ENCODE measurements at places on chromosomes 5 and 9.

DNA sequence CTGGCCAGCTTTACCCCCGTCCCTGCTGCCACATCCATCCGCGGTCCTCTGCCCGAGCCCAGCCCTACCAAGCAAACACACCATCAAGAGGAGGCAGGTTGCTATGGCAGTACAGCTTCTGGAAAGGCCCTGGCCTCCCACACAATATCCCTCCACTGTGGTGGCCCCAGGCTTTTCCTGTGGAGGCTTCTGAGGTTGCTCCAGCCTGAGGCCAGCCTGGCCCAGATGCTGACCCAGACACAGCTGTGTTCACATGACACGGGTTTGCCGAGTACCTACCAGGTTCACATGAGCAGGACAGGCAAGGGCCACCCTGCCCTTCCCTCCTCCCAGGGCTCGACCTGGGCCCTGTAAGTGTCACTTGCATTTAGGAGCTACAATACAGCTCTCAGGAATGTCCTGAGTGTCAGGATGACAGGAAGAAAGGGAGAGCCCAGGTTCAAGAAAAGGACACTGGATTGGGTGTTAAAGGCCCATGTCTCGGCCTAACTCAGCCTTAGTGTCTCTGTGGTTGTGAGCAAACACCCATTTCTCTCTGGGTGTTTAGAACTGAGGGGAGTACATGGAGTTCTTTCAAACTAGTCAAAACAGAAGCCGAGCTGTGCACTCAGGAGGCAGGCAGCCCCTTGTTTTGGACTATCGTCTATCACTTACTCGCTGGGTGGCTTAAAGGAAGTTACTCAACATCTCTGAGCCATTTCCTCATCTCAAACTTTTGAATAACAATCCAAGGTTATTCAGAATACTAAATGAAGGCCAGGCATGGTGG lies 40.2 kb downstream of the NAIF1 start:
- no peak for DNase-seq

DNA sequence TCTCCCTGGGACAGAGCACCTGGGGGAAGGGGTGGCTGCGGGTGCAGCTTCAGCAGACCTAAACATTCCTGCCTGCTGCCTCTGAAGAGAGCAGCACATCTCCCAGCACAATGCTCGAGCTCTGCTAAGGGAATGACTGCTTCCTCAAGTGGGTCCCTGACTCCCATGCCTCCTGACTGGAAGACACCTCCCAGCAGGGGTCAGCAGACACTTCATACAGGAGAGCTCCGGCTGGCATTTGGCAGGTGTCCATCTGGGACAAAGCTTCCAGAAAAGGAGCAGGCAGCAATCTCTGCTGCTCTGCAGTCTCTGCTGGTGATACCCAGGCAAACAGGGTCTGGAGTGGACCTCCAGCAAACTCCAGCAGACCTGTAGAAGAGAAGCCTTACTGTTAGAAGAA lies 77.2 kb downstream of the SLCO6A1 start:
- DNase-seq: peak; percentile 10

DNA sequence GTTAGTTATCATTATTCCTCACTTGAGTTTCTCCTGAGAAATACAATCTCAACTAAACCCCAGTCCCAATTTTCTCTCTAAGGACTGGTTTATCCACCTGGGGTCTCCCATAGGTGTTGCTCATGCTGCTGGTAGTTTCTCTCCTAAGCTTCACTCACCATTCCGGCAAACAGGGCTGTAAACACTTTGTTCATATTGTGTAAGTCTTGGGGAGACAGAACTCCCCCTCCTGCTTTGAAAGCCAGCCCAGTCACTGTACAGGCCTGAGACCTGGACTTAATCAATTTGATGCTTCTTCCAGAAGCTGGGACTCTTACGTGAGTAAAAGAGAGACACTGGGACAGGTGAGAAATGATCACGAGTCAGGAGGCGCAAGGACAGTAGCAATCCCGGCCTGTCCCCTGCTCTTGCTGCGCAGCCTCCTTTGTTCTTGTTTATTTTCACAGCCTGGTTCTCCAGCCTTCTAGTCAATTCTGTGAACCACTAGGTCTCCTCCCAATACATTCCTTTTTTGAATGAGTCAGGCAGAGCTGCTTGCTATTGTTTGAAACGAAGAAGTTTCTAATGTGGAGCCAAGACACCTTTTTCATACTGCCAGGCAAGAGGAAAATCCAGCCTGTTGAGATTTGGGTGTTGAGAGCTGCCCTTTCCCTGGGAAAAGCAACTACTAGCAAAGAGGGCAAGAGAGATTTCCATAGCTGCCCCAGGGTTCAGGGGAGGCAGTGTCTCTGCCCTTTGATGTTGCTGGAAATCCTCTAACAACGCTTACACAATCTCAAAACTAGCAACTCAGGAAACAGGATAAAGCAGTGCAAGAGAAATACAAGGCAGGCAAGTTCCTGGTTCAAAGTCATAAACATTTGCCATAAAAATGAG lies 9.2 kb upstream of the SHROOM1 start:
- peak; percentile 82 for DNase-seq

DNA sequence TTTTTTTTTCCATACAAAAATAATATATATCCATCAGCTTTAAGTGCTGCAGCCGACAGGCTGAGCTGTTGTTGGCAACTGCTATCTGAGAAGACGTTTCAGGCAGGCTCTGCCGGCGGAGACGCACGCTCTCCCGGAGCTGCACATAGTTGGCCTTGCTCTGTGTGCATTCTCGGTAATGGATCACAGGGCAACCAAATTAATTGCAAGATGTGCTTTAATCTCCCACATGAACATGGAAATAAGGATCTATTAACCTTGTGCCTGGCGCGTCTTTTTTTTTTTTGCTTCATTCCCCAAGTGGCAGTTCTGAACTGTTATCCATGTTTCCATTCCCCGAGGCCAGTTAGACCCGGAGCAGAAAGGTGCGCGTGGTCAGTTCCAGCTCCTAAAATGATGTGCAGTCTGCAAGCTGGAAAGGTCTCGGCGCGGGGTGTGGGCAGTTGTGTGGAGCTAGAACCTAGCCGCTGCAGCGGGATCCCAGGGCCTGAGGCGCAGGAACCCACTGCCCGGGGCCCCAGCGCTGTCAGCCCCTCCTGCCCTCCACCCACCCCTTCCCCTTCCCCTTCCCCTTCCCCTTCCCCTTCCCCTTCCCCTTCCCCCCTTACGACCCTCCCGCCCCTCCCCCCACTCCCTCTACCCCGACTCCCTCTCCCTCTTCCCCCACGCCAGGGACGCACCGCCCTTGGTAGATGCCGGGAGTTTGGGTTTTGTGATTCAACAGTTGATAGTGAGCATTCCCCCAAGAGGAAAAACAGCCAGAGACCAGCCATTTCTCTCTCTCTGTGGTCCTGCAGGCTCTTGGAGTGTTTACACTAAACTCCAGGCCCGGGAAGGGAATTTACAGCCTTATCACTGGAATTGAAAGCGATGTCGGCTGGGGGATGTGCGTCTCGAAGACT lies 137.8 kb downstream of the CEP120 start:
- DNase-seq: peak; percentile 49

DNA sequence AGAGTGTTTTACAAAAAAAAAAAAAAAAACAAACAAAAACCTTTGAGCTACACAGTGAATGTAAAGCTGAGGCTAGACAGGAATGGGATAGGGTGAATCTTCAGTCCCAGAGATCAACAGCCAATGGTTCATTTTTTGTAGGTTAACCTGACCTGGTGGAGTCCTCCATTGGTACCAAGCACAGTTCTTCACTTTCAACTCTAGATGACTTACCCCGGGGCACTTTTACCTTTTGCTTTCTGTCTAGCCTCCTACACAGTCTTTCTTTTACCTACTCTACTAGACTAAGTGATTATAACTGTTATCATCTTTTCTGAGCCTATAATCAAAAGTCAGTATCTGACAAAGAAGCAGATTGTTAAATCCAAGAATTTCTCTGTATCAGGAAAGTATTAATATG lies 50.9 kb downstream of the ANXA2R start:
- no peak for DNase-seq

DNA sequence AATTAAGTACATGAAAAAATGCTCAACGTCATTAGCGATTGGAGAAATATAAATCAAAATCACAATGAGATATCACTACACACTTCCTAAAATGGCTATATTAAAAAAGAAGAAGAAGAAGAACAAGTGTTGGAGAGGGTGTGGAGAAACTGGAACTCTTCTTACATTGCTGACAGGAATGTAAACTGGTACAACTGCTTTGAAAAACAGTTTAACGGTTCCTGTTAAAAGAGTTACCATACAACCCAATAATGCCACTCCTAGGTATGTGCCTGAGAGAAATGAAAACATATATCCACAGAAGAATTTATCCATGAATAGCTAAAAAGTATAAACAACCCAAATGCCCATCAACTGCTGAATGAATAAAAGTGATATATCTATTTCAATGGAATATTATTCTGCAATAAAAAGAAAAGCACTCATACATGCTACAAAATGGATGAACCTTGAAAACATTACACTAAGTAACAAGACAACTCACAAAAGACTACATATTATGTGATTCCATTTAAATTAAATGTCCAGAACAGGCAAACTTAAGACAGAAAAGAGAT lies 9.0 kb downstream of the FEM1C start:
- no peak for DNase-seq

DNA sequence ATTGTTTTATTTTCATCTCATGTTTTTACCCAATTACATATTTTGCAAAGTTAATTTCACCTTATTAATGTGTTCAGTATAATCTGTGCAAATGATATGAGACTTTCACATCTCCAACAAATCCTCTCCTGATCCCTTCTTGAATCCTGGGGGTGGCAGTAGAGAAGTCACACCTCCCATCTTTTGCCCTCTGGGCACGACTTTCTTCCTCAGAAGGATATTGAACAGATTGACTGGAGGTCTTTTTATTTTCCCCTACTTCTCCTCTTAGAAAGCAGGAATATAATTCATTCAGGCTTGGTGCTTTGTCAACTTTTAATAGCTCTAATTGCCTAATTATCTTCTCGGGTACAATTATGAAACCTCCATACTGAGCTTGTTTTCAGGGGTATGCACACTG lies 1037.1 kb upstream of the NUDT12 start:
- DNase-seq: no peak

DNA sequence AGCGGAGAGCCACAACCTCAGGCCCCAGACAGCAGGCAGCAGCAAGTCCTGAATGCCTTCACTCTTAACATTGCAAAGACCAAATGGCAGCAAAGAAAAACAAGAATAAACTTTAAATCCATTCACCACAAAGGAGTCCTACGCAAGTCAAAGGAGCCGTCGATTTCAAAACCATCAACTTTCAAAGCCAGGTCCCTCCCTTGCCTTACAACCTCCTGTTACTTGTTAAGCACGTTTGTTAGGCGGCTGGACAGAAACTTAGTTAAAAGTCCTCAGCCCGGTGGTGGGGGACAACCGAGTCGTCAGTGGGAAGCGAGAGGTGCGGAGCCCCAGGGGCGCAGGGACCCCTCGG lies 938 bp downstream of the LPAR1 start:
- DNase-seq: peak; percentile 52

GRCh38 chr5:41264019-41264418 lies 50.7 kb upstream of the C6 start:
- no peak for DNase-seq

GRCh38 chr5:143682929-143683386 lies 129.0 kb upstream of the HMHB1 start:
- no peak for DNase-seq

DNA sequence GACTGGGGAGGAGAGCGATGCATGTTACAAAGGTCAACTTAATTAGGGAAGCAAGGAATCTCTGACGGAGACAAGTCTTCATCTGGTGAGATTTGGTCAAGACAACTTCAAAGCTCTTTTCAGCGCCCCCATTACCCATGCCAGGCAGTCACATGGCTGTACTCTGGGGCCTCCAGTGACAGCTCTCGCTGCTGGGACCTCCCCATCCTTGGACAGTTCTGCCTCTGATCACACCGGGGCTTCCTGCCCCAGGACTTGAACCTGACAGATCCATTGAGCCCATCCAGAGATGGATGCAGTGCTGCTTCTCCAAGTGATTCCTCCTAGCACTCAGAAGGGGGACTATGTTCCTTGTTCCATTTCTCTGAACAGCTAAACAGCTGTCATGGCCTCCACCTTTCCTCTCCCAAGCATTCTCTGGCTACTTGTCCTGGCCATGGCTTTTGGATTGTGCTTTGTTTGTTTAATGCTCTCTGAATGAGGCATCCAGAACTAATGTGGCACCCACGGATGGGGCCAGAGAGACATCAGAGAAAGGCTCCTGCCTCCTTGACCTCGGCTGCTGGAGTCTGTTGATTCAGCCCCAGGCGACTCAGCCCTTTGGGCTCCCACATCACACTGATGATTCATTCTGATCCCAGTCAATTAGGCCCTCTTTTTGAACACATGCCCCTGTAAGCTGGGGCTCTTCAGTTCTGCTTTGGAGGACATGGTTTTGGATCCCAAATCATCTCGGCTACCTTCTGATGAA lies 122.1 kb upstream of the ADAMTS16 start:
- DNase-seq: peak; percentile 81

DNA sequence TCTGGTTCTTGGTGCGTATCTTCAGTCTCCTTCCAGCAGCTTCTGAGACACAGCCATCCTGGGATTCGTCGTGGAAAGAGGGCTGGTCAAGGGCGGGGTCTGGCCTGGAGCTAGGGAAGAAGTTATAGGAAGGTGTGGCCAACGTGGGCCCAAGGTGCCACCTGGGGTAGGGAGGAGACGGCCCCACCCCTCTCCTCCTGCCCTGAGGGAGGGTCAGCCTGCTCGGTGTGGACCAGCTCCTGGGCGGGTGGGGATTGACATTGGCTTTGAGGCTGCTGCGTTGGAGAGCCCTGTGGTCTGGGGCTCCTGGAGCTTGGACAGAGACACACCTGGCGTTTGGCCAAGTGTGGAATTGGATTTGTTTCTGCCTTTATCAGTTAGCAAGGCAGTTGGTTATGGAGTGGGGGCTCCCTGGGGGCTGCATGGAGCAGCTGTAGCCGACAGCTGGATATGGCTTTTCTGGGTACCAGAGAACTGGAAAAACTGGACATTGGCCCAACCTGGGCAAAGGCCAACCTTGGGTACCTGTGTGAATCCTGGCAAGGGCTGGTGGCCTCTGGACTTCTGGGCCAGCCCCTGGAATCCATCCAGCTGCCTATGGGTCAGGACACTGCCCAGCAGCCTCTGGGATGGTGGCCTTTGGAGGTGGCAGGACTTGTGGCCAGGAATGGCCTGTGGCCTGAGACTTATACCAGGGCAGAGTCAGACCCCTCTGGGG lies 75.7 kb upstream of the PPP1R26 start:
- no peak for DNase-seq

DNA sequence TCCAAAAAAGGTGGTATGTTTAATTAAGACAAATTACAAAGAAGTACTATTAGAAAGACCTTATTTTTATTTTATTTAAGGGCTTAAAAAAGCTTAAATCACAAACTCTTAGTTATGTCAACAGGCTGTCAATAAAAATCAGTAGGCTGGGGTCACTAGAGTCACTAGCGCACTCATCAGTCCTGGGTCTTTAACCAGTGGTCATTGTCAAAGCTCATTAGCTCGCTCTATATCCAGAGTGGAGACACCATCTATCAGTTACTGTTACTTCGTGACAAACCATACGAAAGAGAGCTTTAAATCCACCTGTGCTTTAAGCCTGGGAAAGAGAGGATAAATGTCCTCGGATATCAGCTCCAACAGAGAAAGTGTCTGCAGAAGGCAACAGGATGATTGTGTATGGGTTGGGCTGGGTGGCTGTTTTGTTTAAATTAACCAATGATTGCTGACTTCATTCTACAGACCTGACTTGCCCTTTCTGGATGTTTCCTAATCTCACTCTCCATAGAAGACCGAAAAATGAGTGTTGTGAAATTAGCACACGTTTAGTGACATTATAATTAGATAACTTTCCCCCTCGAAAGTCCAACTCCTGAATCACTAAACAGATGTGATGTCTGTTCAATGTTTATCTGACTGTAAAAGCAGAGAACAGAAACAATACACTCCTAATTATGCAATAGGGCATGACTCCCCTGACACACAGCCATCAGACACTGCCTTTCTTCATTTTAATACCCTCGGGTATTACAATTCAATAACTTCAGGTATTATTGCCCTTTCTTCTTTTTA lies 123.6 kb upstream of the TNPO1 start:
- no peak for DNase-seq

- DNase-seq: no peak
Measured at GRCh38 chr5:11324521-11325289, 563.7 kb upstream of the DAP start.
